ENCODE measurements at places on chromosomes 2 and 18. TPM values are rescaled to one million over a fixed set of nuclear protein-coding genes. Genes with fewer than 3 reads are reported as not detected.

- DNase-seq: no peak
Measured at GRCh38 chr2:198327526-198327925, 523.1 kb downstream of the PLCL1 start.

- DNase-seq: no peak
Measured at GRCh38 chr18:47735041-47735702, 195.3 kb downstream of the SMAD2 start.

- DNase-seq: no peak
Measured at GRCh38 chr2:181319286-181319685, 137.9 kb upstream of the ITGA4 start.

- DNase-seq: no peak
Measured at GRCh38 chr2:3223080-3223923, 154.3 kb downstream of the EIPR1 start.

DNA sequence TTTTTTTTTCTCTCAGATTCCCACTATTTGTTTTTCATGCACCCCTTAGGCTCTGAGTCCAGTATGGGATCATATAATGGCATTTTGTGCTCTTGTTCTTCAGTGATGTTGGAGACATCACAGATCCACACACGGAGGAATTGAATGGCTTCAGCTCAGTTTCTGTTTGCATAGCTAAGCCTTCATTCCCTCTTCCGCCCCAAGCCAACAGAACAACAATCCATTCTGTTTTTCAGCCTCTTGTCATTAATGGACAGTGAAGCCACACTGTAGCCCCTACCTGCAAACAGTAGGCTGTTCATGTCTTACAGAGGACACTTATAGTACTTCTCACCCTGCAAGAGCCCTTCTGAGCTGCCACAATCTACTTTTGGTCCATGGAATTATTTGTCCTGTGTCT, 64.0 kb upstream of the ZSWIM2 start:
- no peak for DNase-seq

GRCh38 chr2:30678410-30679137, 128.7 kb downstream of the CAPN13 start:
- no peak for DNase-seq

GRCh38 chr2:61275575-61276184, 113.7 kb downstream of the C2orf74 start:
- DNase-seq: no peak

DNA sequence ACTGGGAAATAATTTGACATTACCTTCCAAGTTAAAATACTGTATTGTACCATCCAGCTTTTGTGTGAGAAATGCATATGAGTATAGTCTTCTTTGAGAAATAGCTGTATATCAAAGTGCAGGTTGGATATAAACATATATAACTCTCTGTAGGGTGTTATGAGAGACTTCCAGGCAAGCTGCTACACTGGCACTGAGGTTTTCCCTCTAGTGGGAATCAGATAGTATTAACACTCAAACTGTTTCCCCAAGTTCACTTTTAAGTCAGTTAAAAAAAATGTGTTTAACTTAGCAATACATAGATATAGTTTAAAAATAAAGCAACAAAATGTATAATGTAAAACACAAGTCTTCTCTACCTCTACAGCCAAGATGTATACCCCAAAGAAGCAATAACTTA, 368.4 kb upstream of the SLC8A1 start:
- no peak for DNase-seq

Gene CPO
- total RNA-seq: 1.2 TPM
